ENCODE measurements at places on chromosomes 13 and 19.

- peaks cover 11% of the 10 kb centered on the region for H3K27me3 ChIP-seq
- H3K36me3 ChIP-seq, result no peaks in the 10 kb centered on the region
- no peak overlapping the region for H3K27ac ChIP-seq
- H3K4me1 ChIP-seq, result no peaks in the 10 kb centered on the region
- H3K4me3 ChIP-seq, result no peak overlapping the region
Measured at GRCh38 chr19:31289976-31290375, 59.3 kb downstream of the TSHZ3 start.

GRCh38 chr13:21402586-21403307, 56.4 kb downstream of the ZDHHC20 start:
- no peak overlapping the region for H3K4me3 ChIP-seq
- no peaks in the 10 kb centered on the region for H3K36me3 ChIP-seq
- H3K4me1 ChIP-seq, result no peaks in the 10 kb centered on the region
- no peak for DNase-seq

DNA sequence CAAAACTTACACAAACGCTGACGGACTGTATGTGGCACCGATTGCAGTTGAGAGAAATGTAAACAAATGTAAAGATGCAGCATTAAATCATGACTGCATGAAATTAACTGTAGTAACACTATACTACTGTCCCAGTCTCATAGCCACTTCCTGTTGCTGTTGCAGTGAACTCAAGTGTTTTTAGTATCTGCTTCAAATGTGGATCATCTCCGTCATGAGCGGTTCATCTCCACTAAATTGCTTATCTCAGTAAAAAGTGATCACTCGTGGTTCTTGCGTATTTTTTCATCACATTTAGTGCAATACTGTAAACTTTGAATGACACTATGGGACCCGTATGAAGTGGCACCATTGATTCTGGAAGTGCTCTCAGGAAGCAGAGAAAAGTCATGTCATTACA, 60.3 kb upstream of the RNF113B start:
- H3K27me3 ChIP-seq, result no peaks in the 10 kb centered on the region
- H3K36me3 ChIP-seq, result no peaks in the 10 kb centered on the region
- no peak overlapping the region for H3K4me3 ChIP-seq
- no peaks in the 10 kb centered on the region for H3K4me1 ChIP-seq
- H3K27ac ChIP-seq, result no peak overlapping the region

GRCh38 chr19:35232912-35233311, 4.4 kb upstream of the FAM187B start:
- H3K4me3 ChIP-seq, result no peak overlapping the region
- H3K36me3 ChIP-seq, result no peaks in the 10 kb centered on the region
- no peaks in the 10 kb centered on the region for H3K4me1 ChIP-seq
- no peak for DNase-seq

- no peak overlapping the region for H3K27ac ChIP-seq
Measured at GRCh38 chr13:109344552-109345157, 441.7 kb downstream of the IRS2 start.

- peaks cover 78% of the 10 kb centered on the region for H3K27me3 ChIP-seq
- H3K27ac ChIP-seq, result no peak overlapping the region
- H3K4me1 ChIP-seq, result no peaks in the 10 kb centered on the region
- no peak overlapping the region for H3K4me3 ChIP-seq
Measured at GRCh38 chr19:7670790-7671189, 1.9 kb downstream of the RETN start.

DNA sequence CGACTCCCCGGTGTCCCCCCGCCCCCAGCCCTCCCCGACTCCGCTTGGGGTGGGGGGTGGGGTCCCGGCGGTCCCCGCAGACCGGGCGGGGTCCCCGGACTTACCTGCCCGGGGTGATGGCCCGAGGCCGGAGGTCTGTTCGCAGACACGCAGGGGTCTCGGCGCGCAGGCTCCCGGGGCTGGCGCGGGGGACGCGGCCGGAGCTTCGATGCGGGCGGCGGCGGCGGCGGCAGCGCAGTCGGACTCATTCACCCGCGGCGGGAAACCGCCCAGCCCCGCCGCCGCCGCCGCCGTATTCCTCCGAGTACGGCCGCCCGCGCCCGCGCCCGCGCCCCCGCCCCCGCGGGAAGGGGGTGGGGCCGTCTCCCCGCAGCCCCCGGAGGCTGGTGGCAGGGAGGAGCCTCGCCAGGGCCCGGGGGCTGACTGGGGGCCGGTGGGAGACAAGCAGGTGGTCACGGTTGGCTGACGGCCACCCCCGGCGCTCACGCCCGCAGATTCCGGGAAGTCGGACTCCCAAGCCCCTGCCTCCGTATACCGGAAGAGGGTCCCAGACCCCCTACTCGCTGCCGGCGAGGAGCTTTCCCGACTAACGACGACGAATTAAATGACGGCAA, at the start of gene C2CD4C:
TSS of gene C2CD4C (minus strand) at position 246 of the 614 bp plus-strand sequence. CDS start 786 bp downstream, outside the sequence.
- H3K27me3 ChIP-seq, result peaks cover 81% of the 10 kb centered on the region
- H3K27ac ChIP-seq, result no peak within 1 kb of the TSS
- H3K4me3 ChIP-seq, result no peak within 1 kb of the TSS
- H3K36me3 ChIP-seq, result no peaks in the 10 kb centered on the region
- no peaks in the 10 kb centered on the region for H3K4me1 ChIP-seq
- DNase-seq, result no peak

DNA sequence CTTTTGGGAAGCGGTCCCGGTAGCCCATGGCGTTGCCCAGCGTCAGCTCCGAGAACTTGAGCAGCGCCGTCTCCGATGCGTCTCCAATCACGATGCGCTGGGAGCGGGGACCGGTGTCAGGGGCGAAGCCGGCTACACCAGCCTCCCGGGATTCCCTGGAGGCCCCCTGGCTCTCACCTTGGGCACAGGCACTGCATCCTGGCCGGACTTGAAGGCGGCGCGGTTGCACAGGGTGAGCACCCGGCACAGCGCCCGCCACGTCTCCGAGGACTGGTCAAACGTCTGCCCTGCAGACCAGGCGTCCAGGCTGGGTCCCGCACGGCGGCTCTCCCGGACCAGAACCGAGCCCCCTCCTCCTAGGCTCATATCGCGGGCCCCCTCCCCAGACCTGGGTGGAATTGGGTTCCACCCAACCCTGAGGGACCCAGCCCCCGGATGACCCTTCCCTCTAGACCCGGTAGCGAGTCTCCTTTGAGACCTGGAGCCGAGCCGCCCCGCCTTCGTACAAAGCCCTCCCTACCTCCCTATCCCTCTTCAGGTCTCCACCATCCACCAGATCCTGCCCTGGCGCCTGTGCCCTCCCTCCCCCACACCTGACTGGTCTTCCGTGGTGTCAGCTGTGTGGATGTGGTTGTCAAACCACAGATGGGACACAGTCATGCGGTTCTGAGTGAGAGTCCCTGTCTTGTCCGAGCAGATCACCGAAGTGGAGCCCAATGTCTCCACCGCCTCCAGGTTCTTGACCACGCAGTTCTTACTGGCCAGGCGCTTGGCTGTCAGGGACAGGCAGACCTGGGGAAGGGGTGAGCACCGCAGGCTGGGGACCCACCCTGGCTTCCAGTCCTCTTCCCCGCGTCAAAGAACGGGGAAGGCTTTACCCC, 4.8 kb downstream of the ATP4A start:
- H3K36me3 ChIP-seq, result no peaks in the 10 kb centered on the region
- peaks cover 89% of the 10 kb centered on the region for H3K27me3 ChIP-seq
- DNase-seq, result no peak
- H3K4me1 ChIP-seq, result no peaks in the 10 kb centered on the region

- H3K36me3 ChIP-seq, result no peaks in the 10 kb centered on the region
- H3K4me3 ChIP-seq, result peak overlapping the region; percentile 22
- no peaks in the 10 kb centered on the region for H3K4me1 ChIP-seq
- no peak overlapping the region for H3K27ac ChIP-seq
Measured at GRCh38 chr19:58001895-58002369, 688 bp downstream of the ZNF606 start.

DNA sequence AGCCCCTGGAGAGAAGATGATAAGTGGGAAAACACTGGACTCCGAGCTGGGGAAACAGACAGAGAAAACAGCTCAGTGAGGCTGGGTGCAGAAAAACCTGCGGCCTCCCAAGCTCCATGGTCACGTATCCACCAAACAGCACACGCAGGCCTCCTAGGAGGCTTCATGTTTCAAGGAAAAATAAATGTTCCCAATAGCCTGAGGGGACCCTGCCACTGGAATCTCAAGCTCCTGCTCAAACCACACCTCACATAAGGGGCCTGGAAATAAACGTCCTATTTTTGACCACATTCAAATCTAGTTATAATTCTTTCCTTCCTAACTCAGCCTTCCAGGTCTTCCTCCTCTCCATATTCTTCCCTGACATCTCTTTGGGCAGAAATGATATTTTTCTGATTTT, 225.7 kb downstream of the ABCC4 start:
- no peak for DNase-seq
- H3K27me3 ChIP-seq, result no peaks in the 10 kb centered on the region
- no peaks in the 10 kb centered on the region for H3K36me3 ChIP-seq
- H3K27ac ChIP-seq, result no peak overlapping the region
- no peaks in the 10 kb centered on the region for H3K4me1 ChIP-seq
- H3K4me3 ChIP-seq, result no peak overlapping the region

GRCh38 chr19:29843180-29844051, 31.6 kb downstream of the CCNE1 start:
- no peak overlapping the region for H3K27ac ChIP-seq
- H3K4me1 ChIP-seq, result peaks cover 11% of the 10 kb centered on the region
- peak overlapping the region; percentile 25 for H3K4me3 ChIP-seq
- no peaks in the 10 kb centered on the region for H3K36me3 ChIP-seq
- peaks cover 55% of the 10 kb centered on the region for H3K27me3 ChIP-seq
- no peak for DNase-seq

DNA sequence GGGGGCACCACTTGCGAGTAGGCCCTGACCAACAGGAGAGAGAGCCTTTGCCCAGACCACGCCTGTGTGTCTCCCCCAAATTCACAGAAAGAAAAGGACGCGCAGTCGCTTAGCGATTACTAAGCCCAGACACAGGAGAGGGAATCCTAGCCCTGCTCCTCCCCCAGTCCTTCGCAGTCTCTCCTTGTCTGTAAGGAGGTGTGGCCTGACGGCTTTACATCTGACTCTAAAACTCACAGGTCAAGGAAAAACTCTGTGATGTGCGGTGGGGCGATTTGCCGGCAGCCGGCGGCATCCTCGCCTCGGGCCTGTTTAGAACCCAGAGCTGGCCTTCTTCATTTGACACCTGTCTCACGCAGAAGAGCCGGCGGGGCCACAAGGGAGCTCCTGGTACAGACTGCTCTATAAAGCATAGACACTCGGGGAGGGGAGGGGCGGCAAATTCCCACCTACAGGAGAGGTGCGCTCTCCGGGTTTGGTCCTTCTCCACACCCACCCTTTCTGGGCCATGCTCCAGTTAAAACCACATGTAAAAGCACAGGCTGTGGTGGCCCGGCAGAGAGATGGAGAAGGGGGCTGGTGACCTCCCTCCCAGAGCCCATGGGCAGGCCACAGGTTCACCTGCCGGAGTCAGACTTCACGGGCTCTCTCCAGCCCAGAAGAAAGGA, 17.8 kb downstream of the GPR12 start:
- no peaks in the 10 kb centered on the region for H3K4me1 ChIP-seq
- no peak for DNase-seq
- H3K27me3 ChIP-seq, result no peaks in the 10 kb centered on the region
- no peak overlapping the region for H3K27ac ChIP-seq
- no peak overlapping the region for H3K4me3 ChIP-seq

- no peaks in the 10 kb centered on the region for H3K27me3 ChIP-seq
- no peaks in the 10 kb centered on the region for H3K4me1 ChIP-seq
- DNase-seq, result no peak
- no peak overlapping the region for H3K4me3 ChIP-seq
- no peaks in the 10 kb centered on the region for H3K36me3 ChIP-seq
- H3K27ac ChIP-seq, result no peak overlapping the region
Measured at GRCh38 chr13:34620074-34620850, 321.8 kb upstream of the NBEA start.

DNA sequence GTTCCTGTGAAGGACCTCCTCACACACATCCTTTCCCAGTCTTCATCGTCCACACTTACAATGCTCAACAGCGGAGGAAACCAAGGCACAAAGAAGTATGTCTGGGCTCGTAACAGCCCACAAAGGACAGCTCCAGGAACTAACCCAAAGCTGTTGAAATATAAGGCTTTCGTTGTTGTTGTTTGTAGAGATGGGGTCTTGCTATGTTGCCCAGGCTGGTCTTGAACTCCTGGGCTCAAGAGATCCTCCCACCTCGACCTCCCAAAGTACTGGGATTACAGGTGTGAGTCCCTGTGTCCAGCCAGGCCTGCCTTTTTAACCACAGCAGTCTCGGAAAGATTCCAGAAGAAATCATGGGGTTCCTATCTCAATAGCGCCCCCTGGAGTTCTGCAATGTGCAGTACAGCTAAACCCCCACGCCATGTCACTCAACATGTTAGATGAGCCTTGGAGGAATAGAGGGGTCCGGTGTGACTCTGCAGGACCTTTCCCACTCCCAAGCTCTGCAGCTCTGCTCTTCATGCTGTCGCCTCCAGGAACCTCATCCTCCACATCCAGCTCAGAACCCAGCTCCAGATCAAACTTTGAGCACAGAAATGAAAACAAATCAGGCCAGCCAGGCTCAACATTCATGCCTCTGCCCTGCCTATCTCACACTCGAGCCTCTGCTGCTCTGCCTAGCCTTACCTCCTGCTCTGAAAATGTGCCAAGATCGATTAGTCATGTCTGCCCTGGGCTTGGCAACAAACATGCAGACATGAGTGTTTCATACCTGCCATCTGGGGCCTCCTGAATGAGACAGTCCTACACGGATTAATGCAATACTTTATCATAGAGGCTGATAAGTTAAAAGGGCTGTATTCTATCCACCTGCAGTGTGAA, 7.5 kb downstream of the PLA2G4C start:
- H3K27ac ChIP-seq, result no peak overlapping the region
- H3K4me3 ChIP-seq, result no peak overlapping the region
- 0 out of 2 replicates have a peak, but pooled peaks cover 3% of the 10 kb centered on the region for H3K4me1 ChIP-seq
- H3K27me3 ChIP-seq, result no peaks in the 10 kb centered on the region
- peak; percentile 32 for DNase-seq
- H3K36me3 ChIP-seq, result no peaks in the 10 kb centered on the region

DNA sequence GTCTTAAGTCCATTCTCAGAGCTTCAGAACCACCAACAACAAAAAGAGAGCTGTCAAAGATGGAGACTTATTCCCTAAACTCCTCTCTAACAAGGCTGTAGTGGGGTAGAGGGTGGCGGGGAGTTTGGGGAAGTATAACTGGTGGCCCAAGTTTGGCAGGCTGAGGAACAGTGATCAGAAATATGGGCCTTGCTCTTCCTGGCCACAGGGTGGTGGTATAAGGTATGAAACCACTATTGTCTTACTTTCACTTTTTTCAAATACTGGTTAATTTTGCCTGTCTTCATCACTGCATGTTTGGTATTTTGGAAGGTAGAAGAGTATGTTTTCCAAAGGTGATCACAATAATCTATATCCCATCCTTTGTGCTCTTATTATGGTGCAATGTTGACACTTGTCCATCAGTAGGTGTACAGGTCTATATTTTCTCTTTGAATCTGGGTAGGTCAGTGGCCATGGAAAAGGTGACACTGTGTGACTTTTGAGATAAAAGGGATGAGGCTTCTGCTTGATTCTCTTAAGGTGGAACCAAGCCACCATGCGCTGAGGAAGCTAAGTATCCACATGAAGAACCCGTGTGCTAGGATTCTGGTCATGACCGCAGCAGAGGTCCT, 23.2 kb upstream of the GPC5 start:
- DNase-seq, result peak; percentile 43
- H3K4me1 ChIP-seq, result no peaks in the 10 kb centered on the region
- no peak overlapping the region for H3K4me3 ChIP-seq
- no peak overlapping the region for H3K27ac ChIP-seq
- no peaks in the 10 kb centered on the region for H3K27me3 ChIP-seq

Measured in MM.1S (cell line).